ENCODE measurements at places on chromosomes 12 and 14.

- DNase-seq = peak; percentile 85
These were observed 280.0 kb downstream of the RAD51B start for GRCh38 chr14:68099495-68100045.

DNA sequence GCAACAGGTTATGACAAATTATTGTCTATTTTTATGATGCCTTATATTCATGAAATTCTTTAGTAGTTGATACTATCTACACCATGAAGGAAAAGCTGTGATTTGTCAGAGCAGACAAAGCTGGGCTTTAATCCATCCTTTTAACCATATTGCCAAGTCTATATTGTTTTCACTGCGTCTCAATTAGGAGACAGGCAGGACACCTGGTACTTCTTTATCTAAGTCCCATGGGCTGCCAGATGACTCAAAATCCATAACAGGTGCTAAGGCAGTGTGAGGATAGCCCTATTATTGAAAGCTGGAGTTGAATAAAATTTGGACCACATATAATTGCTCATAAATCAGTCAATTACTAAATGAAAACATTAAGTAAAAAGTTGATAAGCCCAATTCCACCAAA is 22.6 kb downstream of the INSM2 start:
- no peak for DNase-seq

- DNase-seq = no peak
These were observed 47.8 kb downstream of the FERMT2 start for GRCh38 chr14:52902971-52903619.

- no peak for DNase-seq
These were observed 912.2 kb downstream of the FLRT2 start for GRCh38 chr14:86442135-86442534.

GRCh38 chr14:100664231-100664630 is 62.5 kb upstream of the DLK1 start:
- no peak for DNase-seq

DNA sequence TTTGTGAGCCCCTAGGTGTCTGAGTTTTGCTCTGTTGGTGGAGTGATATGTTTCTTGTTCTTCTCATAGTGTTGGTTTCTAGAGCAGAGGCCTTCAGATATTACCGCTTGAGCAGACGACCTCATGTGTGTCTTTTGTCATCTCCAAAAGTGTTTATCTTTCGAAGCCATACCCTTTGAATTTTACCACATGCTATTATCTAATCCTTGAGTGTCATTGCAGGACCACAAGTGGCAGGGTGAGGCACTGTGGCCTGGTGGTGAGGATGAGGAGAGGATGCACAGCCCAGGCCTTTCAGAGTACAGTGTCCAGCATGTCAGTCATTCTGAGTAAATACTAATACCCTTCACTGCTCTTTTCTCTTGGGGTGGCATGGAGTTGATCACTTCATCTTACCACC is 57.2 kb upstream of the CISTR start:
- no peak for DNase-seq

GRCh38 chr14:36784541-36784940 is 122.9 kb downstream of the PAX9 start:
- no peak for DNase-seq

GRCh38 chr12:103175625-103176024 is 218.2 kb downstream of the ASCL1 start:
- no peak for DNase-seq

GRCh38 chr14:68497011-68497410 is 295.9 kb downstream of the ZFP36L1 start:
- no peak for DNase-seq

Data from sigmoid colon (tissue), 7 donors.